NCI-H524 (cell line): ENCODE measurements at places on chromosomes 6 and 20.

DNA sequence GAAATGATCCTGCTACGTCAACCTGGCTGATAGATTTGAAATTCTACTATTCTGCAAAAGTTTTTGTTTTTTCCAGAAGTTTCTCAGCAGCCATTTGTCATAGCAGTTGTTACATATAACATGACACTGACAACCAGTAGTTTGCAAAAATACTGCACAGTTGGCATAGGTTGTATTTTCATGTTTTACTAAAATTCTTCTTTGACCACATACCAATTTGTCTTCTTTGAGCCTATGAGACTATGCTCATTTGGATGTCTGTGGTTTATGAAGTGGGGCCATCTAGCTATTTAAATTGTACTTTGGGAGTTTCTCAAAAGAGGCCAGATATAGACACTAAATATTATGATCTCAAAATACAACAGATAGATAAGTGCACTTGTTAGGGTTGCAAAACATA is 104.9 kb upstream of the PREP start:
- DNase-seq: no peak

GRCh38 chr6:63066055-63066704 is 145.1 kb upstream of the FKBP1C start:
- peak; percentile 36 for DNase-seq

DNA sequence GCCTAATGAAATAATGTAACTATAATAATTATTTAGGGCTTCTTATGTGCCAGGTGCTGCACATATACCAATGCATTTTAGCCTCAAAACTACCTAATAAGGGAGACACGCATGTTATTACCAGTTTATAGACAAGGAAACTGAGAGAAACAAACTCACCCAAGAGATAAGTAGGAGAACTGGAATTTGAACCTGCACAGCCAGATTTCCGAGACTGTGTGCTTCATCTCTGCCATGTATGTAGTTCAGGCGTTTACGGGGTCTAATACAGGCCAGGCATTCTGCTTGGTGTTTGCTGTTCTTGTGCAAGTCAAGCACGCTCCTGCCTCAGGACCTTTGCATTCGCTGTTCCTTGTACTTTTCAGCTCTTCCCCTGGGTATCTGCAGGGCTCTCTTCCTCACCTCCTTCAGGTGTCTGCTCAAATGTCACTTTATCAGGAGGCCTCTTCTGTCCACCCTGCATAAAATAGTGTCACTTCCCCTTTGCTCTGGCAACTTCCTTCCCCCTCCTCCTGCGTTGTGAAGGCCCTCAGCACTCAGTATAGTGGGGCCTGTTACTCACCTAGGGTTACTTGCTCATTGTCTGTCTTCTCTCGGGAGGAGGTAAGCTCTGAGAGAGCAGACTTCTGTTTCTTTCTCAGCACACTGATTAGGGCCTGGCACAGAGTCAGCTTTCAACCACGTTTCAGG is 6.1 kb upstream of the NSFL1C start:
- DNase-seq: no peak

DNA sequence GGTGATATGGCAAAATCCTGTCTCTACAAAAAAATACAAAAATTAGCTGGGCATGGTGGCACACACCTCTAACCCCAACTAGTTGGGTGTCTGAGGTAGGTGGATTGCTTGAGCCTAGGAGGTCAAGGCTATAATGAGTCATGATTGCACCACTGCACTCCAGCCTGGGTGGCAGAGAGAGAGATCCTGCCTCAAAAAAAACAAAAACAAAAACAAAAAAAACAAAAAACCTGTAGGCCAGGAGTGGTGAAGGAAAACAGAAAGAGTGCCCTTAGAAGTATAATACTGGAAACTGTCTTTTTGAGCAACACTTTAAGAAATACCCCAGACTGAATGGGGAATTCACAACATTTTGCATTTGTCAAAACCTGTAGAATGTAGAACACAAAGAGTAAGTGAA is 85.3 kb downstream of the JARID2 start:
- no peak for DNase-seq

- DNase-seq: no peak
These were observed 109.2 kb downstream of the GJA1 start for GRCh38 chr6:121544691-121545090.
